ENCODE measurements at places on chromosomes 1 and 21. TPM values are rescaled to one million over a fixed set of nuclear protein-coding genes. Genes with fewer than 3 reads are reported as not detected.

DNA sequence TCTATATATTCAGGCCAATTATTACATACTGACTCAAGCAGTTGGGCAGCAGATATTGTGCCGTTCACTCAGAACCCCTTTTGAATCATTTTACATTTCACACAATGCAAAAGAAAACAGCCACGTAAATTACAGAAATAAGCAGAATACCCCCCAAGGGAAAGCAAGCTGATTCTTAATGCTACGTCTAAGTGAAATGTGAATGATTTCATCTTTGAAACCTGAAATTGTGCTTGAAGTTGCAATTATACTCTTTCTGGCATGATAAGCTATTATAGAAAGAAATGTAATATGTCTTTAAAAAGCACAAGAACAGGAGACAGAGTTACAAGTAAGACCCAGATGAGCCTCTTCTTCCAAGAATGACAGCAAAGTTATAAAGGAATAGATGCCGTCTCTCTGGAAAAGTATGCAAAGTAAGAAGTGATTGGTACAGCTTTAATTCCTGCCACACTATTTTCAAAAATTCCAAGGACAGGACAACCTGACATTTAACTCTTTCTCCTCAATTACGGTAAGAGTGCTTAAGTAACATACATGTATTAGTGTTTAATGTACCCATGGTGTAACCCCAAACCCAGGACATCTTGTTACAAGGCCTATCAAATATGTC is 891.5 kb upstream of the ADGRL2 start:
- DNase-seq: no peak

DNA sequence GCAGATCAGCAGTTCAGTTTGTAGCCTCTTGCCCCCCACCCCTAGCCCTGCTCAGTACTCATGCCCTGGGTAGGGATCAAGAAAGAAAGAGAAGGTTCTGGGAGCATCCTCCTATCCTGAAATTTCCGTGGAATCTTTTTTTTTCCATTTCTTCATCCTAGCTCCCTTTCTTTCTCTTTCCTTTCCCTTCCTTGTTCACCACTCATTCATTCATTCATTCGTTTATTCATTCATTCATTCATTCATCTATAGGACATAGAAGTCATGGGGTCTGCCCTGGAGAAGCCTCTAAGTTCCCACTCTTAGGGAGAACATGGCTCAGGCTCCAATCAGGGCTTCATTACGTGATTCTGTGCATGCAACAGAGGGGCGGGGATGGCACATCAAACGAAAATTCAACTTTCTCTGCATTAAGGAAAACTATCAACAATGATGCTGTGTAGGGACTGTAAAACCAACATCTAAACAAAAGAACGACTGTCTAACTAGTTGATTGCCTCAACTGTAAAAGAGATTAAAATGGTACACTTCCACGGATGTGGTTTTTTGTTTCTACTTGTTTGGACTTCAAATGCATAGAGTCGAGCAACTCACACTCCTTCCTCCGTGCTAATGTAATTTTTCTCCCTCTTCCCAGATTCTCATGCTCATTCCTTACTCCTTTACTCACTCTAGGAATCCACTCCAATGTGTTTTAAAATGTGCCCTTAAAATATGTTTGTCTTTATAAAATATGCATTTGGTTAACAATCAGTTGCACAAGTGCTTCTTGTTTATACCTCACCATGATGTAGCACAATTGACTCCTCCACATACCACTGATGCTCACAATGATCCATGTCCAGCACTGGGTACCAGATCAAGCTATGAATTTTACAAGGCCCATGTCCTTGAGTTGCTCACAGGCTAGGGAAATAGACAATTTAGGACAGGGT is 101.2 kb upstream of the SLC2A1 start:
- no peak for DNase-seq

GRCh38 chr1:212607206-212607912 is 1.2 kb upstream of the ATF3 start:
- DNase-seq: peak; percentile 33

DNA sequence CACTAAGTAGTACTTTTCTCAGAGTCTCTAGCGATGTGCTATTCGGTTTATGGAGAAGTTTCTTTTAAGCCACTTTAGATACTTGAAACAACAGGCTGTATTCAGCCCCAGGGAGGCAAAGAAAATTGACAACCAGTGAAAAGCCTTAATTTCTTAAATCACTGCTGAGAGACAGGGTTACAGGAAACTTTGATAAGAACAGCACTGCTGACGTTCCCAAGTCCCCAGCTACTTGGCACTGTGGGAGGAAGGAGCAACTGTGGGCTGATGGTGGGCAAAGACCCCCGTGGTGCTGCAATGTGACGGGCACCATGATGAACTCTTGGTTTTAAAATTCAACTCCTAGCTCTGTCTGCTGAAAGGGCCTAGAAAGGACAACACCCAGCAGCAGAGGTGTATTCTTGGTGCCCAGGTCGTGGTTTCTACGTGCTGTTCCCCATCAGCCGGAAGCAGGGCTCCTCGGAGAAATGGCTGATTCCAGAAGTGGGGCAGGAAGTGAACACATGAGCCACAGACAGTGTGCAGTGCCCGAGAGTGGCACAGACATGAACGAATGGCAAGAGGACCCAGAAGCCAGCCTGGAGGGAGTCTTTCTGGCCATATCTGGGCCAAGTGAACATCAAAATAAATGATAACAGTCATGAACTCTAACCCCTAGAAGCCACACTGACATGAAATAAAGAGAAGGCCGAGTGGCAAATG is 5.3 kb downstream of the PTTG1IP start:
- no peak for DNase-seq

GRCh38 chr1:36006941-36007500 is 76.1 kb downstream of the AGO3 start:
- DNase-seq: no peak

- DNase-seq: no peak
Observed at GRCh38 chr21:35083246-35083645, 34.1 kb upstream of the RUNX1 start.

- DNase-seq: no peak
Observed at GRCh38 chr1:196063294-196063693, 544.9 kb downstream of the KCNT2 start.

GRCh38 chr1:8259498-8260290 is 58.2 kb upstream of the SLC45A1 start:
- peak; percentile 42 for DNase-seq

Gene BPNT1
- total RNA-seq: 13.9 TPM

Gene TMEM52
- 0.68 TPM for total RNA-seq

Gene OR2L2
- total RNA-seq: not detected

Measured in left cardiac atrium (tissue), 4 donors.